CD4-positive, alpha-beta T cell treated with Interleukin-6 for 4 hours (primary cell): ENCODE measurements at places on chromosomes 16 and 17.

- no peak for DNase-seq
Measured at GRCh38 chr16:1108299-1109252, 12.5 kb upstream of the C1QTNF8 start.

GRCh38 chr17:19494961-19495806 lies 38.5 kb upstream of the SLC47A1 start:
- no peak for DNase-seq

DNA sequence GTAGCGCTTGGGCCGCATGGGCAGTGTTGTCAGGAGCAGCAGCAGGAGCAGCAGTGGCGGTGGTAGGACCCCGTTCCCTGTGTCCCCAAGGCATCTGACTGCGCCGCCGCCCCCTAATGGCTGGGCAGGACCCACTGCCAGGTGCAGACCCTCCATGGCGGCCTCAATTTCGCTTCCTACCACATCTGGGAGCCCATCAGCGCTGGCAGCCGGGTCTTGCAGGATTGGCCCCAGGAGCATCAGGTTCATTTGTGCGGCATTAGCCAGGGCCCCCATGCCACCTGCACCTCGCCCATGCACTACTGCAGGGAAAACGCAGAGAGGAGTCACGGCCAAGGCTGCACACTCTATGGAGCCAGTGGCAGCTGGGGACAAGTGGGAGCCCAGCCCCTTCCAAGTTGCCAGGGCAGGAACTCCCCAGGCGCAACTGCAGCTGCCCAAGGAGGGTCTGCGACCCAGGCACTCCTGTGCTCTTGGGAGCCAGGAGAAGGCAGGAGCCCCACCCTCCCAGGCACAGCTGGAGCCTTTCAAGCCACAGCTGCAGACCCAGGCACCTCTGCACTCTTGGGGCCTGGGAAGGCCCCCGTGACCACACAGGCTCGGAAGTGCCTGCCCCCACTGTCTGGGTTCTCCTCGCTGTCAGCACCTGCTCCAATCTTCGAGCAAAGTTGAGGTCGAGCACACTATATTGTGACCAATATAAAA lies 594.2 kb downstream of the KCNJ18 start:
- DNase-seq = no peak

GRCh38 chr17:41680426-41681040 lies 8.2 kb upstream of the EIF1 start:
- DNase-seq = no peak

- DNase-seq = peak; percentile 67
Measured at GRCh38 chr17:40450175-40450574, 6.9 kb downstream of the IGFBP4 start.

GRCh38 chr16:28823291-28823872 lies 583 bp downstream of the ATXN2L start:
- no peak for DNase-seq

GRCh38 chr17:17494499-17494869 lies 1.7 kb downstream of the RASD1 start:
- no peak for DNase-seq

DNA sequence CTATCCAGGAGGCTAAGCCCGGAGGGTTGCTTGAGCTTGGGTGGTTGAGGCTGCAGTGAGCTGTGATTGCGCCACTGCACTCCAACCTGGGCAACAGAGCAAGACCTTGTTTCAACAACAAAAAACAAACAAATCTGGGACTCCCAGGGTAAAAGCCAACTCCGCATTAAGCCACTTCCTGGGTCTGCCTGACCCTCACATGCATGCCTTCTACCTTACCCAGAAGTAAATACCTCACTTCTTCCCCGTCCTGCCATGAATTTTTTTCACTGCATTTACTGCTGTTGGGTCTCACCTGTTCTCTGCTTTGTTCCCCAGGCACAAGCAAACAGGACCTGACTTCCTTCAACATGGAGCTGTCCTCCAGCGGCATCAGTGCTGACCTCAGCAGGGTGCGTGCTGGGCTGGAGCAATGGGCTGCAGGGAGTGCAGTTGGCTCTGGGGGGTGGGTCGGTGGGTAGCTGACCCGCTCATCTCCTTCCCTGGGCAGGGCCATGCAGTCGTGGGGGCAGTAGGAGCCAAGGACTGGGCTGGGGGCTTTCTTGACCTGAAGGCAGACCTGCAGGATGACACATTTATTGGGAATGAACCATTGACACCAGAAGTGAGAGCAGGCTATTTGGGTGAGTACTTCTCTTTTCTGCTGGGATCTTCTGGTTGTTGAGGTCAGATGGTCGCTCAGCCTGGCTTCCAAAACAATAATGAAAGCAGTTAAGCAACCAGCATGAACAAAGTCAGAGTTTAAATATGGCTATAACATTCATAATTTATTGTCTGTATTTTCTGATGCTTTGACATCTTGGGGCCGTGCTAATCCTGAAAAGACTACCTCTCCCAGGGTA lies 16.4 kb downstream of the ITGAL start:
- no peak for DNase-seq

GRCh38 chr16:4213737-4214136 lies 28.1 kb downstream of the SRL start:
- no peak for DNase-seq

GRCh38 chr17:69357701-69358100 lies 30.8 kb upstream of the ABCA5 start:
- no peak for DNase-seq

DNA sequence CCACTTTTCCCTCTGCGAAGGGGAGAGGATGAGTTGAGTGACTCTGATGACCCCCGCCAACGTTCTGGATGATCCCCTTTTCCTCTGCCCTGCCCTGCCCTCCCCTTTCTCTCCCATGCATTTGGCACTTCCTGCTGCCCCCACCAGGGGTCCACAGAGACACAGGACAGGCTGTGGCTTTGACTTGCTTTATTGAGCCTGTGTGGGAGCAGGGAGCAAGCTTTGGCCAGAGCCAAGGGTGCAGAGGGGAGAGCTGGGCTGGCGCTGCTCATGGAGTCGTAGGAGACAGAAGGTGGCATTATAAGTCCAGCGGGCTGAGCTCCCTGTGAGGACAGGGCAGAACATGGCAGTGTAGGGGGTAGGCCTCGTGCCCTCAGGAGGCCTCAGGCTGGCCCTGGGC lies 1.6 kb downstream of the PPY start:
- peak; percentile 17 for DNase-seq

- DNase-seq = peak; percentile 7
Measured at GRCh38 chr17:9644910-9645751, at the start of gene USP43. Gene USP43, plus strand, starts transcription at chr17:9645517. Its CDS starts 116 bp downstream, at chr17:9645633.

DNA sequence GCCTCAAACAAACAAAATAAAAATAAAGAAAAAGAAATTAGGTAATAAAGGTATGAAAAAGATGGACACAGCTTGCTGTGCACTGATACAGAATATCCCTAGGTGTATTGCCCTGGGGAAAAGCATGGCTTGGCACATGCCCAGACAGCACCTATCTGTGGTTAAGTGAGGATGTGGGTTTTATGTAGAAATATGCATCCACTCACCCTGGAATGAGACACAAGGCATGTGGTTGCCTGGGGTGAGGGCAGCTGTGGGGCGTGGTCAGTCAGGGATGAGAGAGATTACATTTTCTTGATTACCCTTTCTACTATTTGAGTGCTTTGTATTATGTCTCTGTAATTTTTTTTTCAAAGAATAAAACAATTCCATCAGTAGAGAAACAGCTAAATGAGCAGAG lies 6.9 kb downstream of the PLLP start:
- peak; percentile 81 for DNase-seq

DNA sequence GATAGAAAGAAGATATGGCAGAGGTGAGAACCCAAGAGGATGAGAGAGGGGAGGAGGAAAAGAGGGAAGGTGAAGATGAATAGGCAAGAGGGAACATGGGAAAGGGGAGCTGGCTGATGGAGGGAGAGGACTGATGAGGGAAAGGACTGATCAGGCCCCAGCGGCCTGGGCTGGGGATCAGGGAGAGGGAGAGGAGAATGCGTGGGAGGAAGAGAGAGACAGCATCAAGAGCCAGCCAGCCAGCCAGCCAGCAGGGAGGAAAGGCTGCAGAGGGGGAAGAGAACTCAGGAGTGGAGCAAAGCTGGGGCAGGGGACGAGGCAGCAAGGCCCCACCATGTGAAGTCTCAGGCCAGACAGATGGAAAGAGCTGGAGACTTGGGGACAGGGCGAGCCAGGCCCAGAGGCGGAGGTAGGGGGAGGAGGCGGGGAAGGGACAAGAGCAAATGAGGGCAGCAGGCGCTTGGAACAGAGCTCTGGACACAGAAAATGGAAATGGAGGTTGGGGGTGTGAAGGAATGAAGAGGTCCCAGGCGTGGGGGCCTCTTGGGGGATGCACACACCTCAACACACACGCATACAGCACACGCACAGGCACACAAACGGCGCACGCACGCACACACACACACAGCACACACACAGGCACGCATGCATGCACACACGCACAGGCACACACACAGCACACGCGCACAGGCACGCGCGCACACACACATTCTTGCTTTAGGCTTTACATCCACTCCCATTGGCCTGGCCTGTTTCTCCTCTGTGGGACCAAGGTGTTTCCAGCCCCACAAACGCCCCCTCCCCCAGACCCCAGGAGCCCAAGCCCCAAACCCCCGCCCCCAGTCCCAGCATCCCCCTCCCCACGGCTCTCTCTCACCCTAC lies 12.3 kb downstream of the DLG4 start:
- DNase-seq = no peak

GRCh38 chr17:28916302-28916934 lies 13.5 kb upstream of the DHRS13 start:
- peak; percentile 64 for DNase-seq

DNA sequence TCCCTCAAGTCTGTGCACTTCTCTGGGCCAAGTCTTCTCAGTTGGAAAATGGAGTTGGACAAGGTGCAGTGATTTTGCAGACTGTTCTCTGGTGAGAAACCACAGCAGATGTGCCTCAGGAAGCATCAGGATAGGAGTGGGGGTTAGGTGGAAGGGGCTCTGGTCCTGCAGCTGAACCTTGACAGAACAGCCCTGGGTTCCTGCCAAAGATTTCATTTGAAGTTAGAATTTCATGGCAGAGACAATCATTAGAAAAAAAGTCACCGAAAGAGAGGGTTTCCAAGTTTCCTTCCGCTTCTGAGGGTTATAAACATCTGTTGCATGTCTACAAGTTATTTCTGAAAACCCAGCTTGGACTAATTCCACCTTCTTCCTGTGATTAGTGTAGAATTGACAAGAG lies 80.4 kb upstream of the IRX3 start:
- no peak for DNase-seq

DNA sequence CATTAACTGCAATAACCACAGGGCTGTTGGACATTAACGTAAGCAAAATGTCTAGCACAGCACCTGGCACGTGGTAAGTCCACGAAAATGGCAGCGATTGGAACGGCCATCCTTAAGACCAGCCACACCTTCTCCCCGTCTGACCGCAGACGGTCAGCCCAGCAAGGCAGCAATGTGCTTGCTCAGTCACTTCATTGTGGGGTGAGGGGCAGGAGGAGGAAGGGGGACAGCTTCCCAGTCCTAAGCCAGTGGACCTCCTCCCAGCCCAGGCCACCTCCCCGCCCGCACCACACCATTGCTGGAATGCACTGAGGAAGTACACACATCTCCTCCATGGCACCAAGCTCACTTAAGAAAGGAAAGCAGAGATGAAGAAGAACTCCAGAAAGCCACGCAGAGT lies 8.6 kb upstream of the MYLK3 start:
- DNase-seq = no peak

DNA sequence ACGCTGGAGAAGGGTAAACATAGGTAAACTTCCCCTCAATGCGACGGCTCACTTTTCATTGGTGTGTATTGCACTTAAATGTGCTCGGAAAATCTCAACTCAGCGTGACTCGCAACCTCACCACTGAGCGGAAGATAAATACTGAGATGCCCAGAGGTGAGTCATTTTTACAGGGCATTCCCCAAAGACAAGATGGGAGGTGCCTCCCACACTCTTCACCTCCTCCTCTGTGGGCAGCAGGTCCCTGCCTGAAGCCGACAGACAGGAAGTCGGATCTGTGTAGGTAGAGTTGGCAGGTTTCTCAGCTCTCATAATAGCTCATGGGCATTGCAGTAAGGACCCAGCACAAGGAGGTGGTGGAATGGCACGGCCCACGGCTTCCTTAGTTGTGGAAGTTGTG lies 274.6 kb upstream of the HSBP1 start:
- DNase-seq = no peak

DNA sequence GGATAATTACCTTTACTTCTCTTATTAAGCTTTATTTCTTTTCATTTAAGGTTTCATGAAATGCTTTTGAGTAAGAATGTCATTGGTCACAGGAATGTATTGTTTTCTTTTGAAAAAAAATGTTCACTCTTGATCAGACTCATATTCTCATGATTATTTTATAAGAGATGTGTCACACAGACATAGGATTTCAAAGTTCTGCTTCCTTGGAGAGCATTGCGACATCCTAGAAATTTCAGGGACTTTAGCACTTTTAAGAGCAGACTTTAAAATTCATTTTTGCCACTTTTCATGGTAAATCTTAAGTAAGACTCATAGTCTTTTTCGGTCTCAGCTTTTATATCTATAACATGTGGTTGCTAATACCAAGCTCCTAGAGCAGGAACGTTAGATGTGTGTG lies 314.7 kb downstream of the CDH8 start:
- DNase-seq = no peak

GRCh38 chr17:77670173-77670572 lies 288.3 kb upstream of the TNRC6C start:
- DNase-seq = no peak

DNA sequence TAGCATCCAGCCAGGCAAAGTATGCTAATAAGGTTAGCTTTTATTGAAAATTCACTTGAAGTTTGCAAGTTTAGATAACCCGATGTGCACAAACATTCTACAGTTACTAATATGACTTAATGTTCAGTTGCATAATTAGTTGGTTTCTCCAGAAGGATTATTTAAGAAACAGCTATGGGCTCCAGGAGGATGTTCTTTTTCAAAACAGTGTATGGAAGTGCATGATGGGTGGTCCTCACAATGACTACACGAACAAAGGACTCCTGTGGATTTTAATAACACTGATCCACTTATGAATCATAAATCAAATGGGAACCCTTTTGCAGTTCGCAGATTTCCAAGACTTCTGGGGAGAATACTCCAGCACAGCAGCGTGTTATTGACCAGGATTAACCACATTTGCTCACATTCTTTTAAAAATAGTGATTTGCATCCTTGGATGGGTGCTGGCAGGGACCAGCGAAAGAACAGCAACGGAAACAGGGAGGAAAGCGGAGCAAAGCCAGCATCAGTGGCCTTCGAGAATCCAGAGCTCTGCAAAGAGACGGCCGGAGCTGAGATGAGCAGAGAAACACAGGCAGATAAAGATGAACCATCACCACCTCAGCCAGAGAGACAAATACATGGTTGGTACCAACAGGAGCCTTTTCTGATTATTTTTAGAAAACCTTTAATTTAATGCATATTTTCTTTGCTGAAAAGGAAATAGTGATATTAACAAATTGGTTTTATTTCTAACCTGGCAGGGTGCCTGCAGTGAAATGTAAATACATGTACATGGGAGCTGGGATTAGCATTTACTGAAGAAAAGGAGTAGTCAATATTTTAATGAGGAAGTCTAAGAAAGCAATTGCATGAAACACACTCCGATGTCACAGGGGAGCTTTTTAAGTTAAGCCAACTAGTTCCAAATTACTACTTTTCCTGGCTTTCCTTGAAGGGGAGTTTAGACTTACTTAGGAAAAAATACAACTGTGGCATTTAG lies 623.2 kb upstream of the ZFHX3 start:
- DNase-seq = no peak

GRCh38 chr16:54944002-54944401 lies 13.3 kb downstream of the IRX5 start:
- no peak for DNase-seq
